HFFc6 (cell line): ENCODE measurements at places on chromosomes 12 and 14. TPM values are rescaled to one million over a fixed set of nuclear protein-coding genes. Genes with fewer than 3 reads are reported as not detected.

GRCh38 chr14:71985538-71986189 lies 53.4 kb downstream of the RGS6 start:
- DNase-seq, result no peak

GRCh38 chr14:68779761-68780323 lies 13.0 kb downstream of the ZFP36L1 start:
- peak; percentile 98 for DNase-seq

GRCh38 chr12:54358191-54358944 lies 5.9 kb downstream of the GPR84 start:
- no peak for DNase-seq

The TEAD4 gene
- 22.2 to 26.0 TPM (median 25.6 TPM) in 3 replicates for total RNA-seq

The ANG gene
- total RNA-seq, result 3.2 and 3.9 TPM in 2 replicates

GRCh38 chr12:102298022-102298421 lies 100.4 kb upstream of the PMCH start:
- peak; percentile 75 for DNase-seq
